ENCODE measurements at places on chromosomes 5 and 9.

- H3K4me1 ChIP-seq = no peaks in the 10 kb centered on the region
- H3K27ac ChIP-seq = no peak overlapping the region
- DNase-seq = no peak
- H3K4me3 ChIP-seq = no peak overlapping the region
These were observed 121.4 kb downstream of the FER start for GRCh38 chr5:108869066-108869465.

DNA sequence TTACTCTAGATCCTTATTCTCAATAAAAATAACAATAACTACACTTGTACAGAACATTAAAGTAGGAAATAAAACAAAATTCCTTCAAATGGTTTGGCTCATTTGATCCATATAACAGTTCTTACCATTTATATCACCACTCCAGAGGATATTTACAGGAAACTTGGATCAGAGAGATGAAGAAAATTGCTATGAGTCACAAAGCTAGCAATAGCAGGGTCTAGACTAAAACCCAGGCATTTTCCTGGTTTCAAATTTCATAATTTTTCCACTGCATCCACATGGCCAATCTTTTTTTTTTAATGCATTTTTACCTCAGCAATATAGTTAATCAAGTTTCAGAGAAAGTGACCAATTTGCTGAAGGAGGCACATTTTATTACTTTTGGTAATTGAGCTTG, 299.2 kb downstream of the ELAVL2 start:
- no peak overlapping the region for H3K27ac ChIP-seq
- DNase-seq = no peak
- H3K36me3 ChIP-seq = no peaks in the 10 kb centered on the region
- no peaks in the 10 kb centered on the region for H3K4me1 ChIP-seq

GRCh38 chr9:88076286-88077070, 61.8 kb downstream of the SPATA31C2 start:
- peaks cover 5% of the 10 kb centered on the region for H3K27me3 ChIP-seq
- H3K4me3 ChIP-seq = peak overlapping the region; percentile 54

- H3K36me3 ChIP-seq = no peaks in the 10 kb centered on the region
- DNase-seq = peak; percentile 15
These were observed 17.2 kb downstream of the OR2S2 start for GRCh38 chr9:35940458-35941407.
